ENCODE measurements at places on chromosomes 1 and 21. TPM values are rescaled to one million over a fixed set of nuclear protein-coding genes. Genes with fewer than 3 reads are reported as not detected.

The TRPM2 gene
- polyA plus RNA-seq: not detected

The FAM110D gene
- polyA plus RNA-seq: 0.50 TPM

The LRRC39 gene
- 1.6 TPM for polyA plus RNA-seq

The KRTAP13-4 gene
- not detected for polyA plus RNA-seq

The DFFA gene
- 42.3 TPM for polyA plus RNA-seq

The IL23R gene
- polyA plus RNA-seq: not detected

The LRRIQ3 gene
- polyA plus RNA-seq: 0.70 TPM

The AIRE gene
- polyA plus RNA-seq: not detected
